Activated naive CD8-positive, alpha-beta T cell treated with anti-CD3 and anti-CD28 coated beads, Interleukin-2, amount 50 U/mL, for 16 hours (primary cell): ENCODE measurements at places on chromosomes 11 and 22.

GRCh38 chr11:2923446-2924375 is 5.5 kb downstream of the PHLDA2 start:
- no peak for DNase-seq

DNA sequence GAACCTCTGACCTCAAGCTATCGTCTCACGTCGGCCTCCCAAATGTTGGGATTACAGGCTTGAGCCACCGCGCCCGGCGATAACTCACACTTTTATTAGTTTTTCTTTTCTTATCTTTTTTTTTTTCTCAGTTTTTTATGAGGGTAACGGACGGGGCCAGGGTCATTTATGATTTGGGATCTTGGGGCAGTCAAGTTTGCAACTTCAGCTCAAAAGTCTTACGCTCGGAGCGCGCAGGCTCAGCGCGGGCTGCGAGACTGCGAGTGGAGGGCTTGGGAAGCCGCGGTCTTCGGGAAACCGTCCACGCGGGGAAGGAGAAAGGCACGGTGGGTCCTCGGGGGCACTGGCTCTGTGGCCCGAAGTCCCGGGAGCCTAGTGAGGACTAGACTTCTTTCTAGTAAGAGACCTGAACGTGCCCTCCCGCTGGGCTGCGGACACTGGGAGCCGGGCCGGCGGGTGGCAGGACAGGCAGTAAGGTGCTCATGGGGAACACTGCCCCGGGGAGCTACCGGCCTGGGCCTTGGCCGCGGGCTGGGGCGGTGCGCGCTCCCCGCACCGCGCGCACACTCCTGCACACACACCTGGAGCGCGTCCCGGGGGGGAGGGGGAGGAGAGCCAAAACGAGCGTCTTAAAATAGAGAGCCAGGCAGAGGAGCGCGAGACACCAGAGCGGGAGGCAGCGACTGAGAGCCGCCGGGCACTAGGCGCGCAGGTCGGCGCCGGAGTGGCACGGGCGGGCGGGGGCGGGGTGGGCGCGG is 476 bp upstream of the BARX2 start:
- no peak for DNase-seq

DNA sequence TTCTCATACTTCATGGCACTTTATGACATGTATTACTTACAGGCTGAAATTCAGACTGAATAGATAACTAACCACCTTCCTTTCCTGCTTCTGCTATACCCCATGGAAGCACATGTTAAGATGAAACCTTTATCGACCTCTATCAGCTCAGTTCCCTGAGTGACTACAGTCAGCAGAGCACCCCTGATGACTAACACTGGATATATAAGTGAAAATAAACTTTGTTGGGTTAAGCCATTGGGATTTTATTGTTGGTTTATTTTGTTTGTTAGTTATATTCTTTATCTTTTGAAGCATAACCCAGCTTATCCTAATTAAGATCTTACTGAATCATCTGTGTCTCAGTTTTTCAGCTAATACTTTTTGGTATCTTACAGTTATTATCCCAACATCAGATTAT is 23.0 kb upstream of the MAML2 start:
- DNase-seq = no peak

GRCh38 chr11:134228625-134229024 is 4.2 kb downstream of the VPS26B start:
- no peak for DNase-seq

DNA sequence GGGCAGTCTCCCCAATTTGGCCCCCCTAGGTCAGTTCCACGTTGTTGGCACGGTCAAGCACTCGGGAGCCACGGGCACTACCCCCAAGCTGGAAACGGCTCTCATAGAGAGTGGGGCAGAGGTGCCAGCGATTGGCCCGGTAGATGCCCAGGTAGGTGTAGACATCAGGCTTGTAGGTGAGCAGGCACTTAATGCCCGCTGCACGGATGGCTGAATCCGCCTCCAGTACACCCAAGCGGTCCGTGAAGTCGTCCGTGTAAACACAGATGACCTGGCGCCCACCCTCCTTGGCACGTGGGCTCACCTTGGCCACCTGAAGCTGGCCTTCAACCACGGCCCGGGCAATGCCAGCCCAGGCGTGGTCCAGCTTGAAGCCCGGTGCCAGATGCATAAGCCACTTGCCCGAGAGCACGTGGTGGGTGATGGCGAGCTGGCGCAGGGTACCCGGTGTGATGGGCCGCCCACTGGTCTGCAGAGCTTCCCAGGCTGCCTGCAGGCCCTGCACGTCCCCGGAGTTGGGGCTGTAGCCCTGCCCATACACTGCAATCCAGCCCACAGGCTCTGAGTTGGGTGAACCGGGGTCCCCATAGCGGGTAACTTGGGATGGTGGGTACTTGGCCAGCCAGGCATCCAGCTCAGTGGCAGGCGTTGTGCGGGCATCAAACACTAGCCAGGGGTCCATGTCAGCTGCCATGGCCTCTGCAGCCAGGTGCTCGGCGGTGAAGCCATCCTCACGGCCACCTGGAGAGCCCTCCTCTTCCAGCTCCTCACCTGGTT is 1.2 kb downstream of the C11orf68 start:
- DNase-seq = no peak

- no peak for DNase-seq
Observed at GRCh38 chr22:49521787-49522224, 305.9 kb downstream of the BRD1 start.

DNA sequence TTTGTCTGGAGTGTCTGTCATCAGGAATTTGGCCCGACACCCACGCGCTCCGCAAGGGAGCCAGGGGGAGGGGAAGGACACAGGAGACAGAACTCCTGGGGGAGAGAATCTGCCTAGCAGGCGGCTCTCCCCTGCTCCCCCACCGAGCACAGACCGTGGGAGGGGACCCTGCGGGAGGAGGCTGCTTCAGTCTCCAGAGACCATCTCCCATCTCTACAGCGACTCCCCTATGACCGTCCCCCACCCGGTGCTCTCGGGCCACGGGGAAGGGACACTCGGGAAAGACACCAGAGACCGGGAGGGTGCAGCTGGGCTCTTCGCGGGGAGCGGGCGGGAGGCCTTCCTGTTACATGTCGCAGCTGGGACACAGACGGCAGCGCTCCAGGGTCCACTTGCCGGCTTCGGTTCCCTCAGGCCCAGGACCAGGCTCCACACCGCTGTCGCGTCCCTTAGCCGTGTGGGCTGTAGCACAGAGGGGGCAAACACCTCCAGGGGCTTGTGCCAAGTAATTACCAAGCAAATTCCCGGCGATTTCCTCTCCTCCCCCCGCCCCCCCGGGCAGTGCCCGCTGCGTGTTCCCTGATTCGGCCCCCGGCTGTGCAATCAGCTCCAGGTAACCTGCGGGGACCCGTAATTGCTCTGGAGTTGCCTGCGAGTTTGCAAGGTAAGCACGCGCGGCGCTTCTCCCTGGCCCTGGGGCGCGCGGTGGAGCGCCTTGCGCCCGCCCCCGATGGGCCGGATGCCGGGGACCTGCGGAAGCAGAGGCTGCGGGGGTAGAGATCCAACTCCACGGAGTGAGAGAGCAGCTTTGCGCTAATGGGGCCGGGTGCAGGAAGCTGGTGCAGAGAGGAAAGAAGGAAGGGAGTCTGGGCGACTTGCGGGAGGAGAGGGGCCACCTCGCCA is 155.1 kb upstream of the CADM1 start:
- DNase-seq = no peak

DNA sequence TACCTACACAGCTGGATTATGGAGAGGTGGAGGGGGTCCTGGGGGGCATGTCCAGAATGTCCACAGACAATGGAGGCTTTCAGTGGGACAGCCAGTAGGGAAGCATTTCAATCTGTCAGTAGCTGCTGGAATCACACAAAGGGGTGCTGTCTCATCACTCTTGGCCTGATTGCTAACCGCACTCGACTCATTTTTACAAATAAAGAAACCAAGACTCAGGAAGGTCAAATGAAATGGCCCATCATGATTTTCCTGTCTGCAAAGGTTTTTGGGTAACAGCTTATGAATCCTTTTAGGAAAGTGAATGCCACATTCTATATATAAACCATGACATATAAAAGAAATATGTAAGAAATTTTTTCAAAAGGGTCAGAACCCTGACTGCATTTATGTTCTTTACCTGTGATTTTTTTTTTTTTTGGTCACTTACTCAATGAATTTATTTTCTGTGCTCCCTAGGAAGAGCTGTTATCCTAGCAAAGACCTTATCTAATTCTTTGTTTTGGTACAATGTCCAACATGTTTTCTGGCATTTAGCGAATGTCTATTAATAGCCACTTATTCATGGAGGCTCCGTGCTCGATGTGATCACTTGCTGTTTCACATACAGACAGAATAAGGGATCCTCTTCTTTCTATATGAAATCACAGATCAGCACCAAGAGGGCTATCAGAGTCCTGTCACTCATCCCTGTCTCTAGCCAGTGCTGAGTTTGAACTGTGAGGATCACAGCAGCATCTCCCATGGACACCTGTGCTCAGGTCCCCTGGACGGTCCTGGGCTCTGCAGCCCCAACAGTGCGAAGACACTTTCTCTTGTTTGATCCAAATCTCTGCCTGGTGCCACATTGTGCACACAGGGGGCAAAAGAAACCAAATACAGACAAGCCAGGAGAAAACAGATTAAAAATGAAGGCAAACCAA is 979.7 kb downstream of the NTM start:
- DNase-seq = no peak

GRCh38 chr11:16356761-16357393 is 531 bp upstream of the SOX6 start:
- DNase-seq = no peak

GRCh38 chr11:27022659-27023251 is 17.9 kb upstream of the BBOX1 start:
- DNase-seq = no peak

DNA sequence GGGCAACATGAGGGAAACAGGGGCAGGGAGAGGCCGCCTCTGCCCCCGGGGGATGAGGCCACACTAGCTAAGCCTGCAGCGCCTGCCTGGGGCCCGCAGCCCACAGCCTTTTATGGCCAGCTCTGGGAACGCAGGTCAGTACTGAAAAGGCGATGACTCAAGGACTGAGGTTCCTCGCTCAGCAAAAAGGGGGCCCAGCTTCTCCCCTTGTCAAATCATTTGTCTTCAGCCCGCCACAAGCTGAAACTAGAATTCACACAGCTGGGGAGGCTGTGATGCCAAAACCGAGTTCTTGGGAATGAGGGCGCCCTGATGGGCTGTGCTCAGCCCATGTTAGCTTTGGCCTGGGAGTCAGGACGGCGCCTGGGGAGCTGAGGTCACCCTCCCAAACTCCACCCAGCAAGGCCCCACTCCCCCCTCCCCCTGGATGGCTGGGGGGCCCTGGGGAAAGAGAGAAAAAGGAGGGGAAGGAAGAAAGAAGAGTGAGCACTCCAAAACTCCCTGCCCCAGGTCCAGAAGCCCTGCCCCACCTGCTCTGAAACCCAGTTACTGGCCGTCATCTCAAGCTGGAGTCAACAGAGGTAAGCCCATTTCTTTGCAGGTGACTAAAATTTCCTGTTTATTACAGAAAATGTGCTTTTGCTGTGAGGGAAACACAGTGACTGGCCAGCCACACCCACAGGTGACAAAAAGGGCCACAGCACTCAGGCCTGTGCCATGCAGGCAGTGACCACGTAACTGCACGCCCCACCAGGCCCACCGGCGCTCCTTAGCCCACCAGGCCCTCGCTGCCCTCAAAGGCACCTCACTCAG is 13.7 kb downstream of the EHD1 start:
- DNase-seq = no peak

- DNase-seq = peak; percentile 32
Observed at GRCh38 chr22:19178065-19178656, 375 bp downstream of the SLC25A1 start.

GRCh38 chr22:42855721-42856120 is 1.4 kb downstream of the ARFGAP3 start:
- no peak for DNase-seq

DNA sequence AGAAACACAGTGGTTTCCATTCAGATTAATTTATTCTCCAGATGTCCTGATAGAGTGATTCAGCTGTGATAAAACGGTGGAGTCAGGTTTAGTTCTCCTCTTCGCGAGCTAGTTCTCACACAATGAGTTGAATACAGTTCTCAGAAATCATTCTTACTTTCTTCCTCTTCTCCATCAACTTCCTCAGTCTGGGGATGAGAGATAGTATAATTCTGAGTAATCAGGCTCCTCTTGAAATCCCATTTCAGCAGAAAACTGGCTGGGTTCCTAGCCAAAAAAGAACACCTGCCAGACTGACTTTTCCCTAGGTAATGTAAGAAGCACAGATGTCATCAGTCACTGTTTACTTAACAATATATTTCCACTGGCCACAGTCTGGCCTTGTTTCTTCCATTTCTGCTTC is 76.7 kb downstream of the SVIP start:
- no peak for DNase-seq

GRCh38 chr22:26800858-26801257 is 143.5 kb downstream of the MIAT start:
- DNase-seq = no peak

DNA sequence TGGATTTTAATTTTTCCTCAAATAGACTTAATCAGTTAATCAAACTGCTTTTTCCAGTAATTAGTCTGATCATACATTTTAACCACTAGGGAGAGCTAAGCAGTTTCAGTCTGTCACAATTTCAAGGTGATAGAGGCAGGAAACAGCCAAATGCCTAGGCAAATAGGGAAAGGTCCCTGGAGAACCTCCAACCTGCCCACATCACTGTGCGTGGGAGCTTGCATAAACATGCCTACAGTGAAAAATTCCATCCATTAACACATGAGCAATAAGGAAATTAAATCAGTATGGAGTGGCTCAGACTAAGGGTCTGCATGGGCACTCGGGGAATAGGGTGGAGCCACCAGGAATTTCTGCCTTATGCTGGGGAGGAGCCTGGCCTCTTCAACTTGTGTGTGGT is 74.6 kb downstream of the AASDHPPT start:
- DNase-seq = no peak

- no peak for DNase-seq
Observed at GRCh38 chr11:2826679-2827056, 58.9 kb downstream of the CDKN1C start.

- no peak for DNase-seq
Observed at GRCh38 chr11:117438371-117439000, 110.8 kb downstream of the CEP164 start.

DNA sequence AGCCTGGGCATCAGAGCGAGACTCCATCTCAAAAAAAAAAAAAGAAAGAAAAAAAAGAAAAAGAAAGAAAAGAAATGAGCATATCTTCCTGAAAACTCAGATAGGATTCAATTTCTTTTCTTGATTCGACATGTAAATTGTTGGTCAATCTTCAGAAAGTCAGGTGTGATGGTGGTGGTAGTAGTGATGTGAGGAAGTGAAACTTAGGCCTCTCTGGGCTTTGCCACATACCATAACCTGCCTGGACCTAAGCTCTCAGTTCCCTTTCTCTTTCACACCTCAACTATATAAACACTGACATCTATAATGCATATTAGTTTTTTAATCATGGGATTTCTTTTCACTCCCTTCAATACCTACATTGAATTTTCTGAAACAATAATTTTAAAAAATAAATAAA is 98.0 kb upstream of the TBCEL start:
- DNase-seq = no peak

- no peak for DNase-seq
Observed at GRCh38 chr11:87265132-87265531, 227.4 kb downstream of the TMEM135 start.

DNA sequence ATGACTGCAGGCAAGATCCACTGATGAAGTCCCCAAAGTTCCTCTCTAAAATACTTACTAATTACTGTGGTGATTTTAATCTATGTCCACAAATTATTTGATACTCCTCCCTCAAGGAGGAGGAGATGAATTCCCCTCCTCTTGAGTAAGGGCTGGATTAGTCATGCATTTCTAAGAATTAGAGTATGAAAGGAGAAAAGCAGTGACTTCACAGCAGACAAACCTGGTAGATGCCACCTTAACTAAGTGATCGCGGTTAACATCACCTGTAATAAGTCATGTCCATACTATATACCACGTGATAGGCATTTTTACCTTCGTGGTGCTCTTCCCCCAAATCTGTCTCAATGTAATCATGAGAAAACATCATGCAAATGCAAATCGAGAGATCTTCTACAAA is 52.0 kb upstream of the TSPAN18 start:
- no peak for DNase-seq
